ENCODE measurements at places on chromosomes 2 and 18. TPM values are rescaled to one million over a fixed set of nuclear protein-coding genes. Genes with fewer than 3 reads are reported as not detected.

SLC4A3 gene
- total RNA-seq: 11.6 TPM

NCKAP5 gene
- 0.46 TPM for total RNA-seq

CPLX4 gene
- not detected for total RNA-seq

ONECUT2 gene
- total RNA-seq: 0.05 TPM

HNMT gene
- total RNA-seq: 4.6 TPM

SH3RF3 gene
- total RNA-seq: 84.4 TPM

CCDC68 gene
- total RNA-seq: not detected

TXNDC2 gene
- total RNA-seq: 0.11 TPM

UGT1A10 gene
- total RNA-seq: not detected

GKN2 gene
- not detected for total RNA-seq

CDH7 gene
- not detected for total RNA-seq

CASP8 gene
- 11.4 TPM for total RNA-seq

NBAS gene
- 43.6 TPM for total RNA-seq

NXPH2 gene
- total RNA-seq: not detected

DNA sequence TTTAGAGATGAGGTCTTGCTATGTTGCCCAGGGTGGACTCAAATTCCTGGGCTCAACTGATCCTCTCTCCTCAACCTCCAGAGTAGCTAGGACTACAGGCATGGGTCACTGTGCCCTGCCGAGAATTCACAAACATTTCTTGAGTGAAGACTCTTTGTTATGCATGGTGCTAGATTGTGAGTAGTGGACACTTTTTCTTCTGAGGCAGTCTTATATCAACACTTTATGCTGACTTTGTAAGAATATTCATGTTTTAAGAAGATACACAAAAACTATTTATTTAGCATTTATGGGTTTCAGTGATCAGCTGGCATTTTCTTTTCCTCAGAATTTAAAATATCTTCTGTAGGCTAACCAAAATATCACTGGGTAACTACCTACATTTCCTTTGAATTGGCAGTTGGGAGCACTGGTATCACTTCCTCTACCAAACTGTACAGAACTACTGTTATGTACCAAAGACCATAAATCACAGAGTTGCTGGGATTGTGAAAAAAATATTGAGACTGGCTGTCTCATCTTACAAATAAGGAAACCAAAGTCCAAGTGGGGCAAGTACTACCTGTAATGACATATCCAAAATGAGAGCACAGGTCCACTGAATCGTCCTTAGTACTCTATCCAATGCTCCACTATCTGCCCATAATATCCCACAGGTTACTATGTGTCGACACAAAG, 34.0 kb downstream of the DOCK10 start:
- H3K4me1 ChIP-seq: peaks cover 44% of the 10 kb centered on the region
- H3K4me3 ChIP-seq: no peak overlapping the region
- DNase-seq: no peak
- H3K27ac ChIP-seq: no peak overlapping the region
- H3K36me3 ChIP-seq: no peaks in the 10 kb centered on the region

DNA sequence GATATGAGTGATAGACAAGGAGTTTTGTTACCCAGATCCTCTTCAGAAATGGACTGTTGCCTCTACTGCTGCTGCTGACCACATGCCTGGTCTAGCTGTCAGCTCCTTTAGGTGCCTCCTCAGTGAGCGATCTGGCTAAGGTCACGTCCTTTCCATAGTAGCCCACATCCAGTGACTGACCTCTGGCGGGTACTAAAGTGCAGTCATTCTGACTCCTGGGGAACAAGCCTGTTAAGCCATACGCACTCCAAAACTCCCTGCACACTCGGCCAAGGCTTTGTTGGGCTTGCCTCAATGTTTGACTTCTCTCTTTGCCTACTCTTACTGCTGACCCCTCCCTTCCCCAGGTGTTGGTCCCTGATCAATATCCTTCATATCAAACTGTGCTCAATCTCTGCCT, 685.2 kb downstream of the IRS1 start:
- no peaks in the 10 kb centered on the region for H3K36me3 ChIP-seq
- H3K27me3 ChIP-seq: no peaks in the 10 kb centered on the region
- H3K4me3 ChIP-seq: no peak overlapping the region

DNA sequence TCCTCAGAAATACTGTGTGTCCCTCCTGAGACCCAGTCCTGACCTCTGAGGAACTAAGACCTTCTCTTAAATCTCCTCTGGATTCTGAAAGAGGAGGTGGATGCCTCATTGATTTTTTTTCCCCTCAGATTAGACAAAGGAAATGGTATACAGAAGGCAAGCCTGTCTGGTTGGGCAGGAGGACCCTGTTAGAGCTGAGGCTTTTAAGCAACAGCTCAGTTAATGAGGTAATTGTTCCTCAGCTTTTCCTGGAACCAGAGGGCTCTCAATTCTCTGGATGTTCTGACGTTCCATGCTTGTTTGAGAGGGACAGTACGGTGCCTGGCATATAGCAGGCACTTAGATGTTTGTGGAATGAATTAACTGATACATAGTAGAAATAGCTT, 61.7 kb upstream of the MCFD2 start:
- no peak overlapping the region for H3K4me3 ChIP-seq
- H3K4me1 ChIP-seq: peaks cover 7% of the 10 kb centered on the region
- H3K36me3 ChIP-seq: peaks cover 24% of the 10 kb centered on the region

DNA sequence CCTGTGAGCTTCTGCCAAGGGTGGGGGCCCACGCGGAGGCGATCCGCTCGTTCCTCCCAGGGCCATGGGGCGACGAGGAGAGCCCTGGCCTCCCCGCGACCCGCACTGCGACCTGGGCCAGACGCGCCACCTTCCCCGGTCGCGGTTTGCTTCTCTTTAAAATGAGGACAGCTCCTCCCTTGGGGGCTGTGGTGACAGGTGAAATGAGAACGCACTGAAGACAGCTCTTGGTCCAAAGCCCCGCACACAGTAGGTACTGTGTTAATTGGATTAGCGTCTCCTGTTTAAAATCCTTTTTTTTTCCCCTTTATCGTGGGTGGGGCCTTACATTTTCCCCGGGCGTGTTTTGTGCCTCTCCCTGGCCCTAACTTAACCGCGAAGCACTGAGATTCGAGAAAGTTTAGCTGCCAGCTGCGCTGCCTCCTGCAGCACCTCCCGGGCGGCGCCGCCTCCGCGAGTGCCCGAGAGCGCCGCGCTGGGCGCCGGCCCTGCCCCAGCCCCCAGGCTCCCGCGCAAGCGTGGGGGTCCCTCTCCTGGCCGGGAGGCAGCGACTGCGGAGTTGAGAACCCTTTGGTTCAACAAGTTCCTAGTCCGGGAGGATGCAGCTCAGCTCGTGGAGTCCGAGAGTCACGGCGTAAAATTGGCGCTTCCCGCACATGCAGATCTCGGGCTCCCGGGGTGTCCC, 1.1 kb downstream of the HPCAL1 start:
- peak overlapping the region; percentile 93 for H3K4me3 ChIP-seq
- no peaks in the 10 kb centered on the region for H3K27me3 ChIP-seq
- H3K4me1 ChIP-seq: peaks cover 23% of the 10 kb centered on the region
- H3K27ac ChIP-seq: peak overlapping the region; percentile 38

- no peaks in the 10 kb centered on the region for H3K36me3 ChIP-seq
- H3K4me3 ChIP-seq: no peak overlapping the region
- H3K27ac ChIP-seq: peak overlapping the region; percentile 69
- H3K27me3 ChIP-seq: no peaks in the 10 kb centered on the region
Measured at GRCh38 chr2:47208852-47209606, 53.9 kb upstream of the STPG4 start.

- peak overlapping the region; percentile 88 for H3K27ac ChIP-seq
- no peaks in the 10 kb centered on the region for H3K27me3 ChIP-seq
- peaks cover 57% of the 10 kb centered on the region for H3K4me1 ChIP-seq
- no peaks in the 10 kb centered on the region for H3K36me3 ChIP-seq
- DNase-seq: no peak
Measured at GRCh38 chr18:12656605-12656937, 1.3 kb downstream of the SPIRE1 start.

- no peak overlapping the region for H3K27ac ChIP-seq
- peaks cover 17% of the 10 kb centered on the region for H3K27me3 ChIP-seq
- no peaks in the 10 kb centered on the region for H3K36me3 ChIP-seq
- H3K4me1 ChIP-seq: no peaks in the 10 kb centered on the region
Measured at GRCh38 chr2:74328573-74328972, 14.6 kb downstream of the SLC4A5 start.

GRCh38 chr18:32588191-32588590, 117.5 kb upstream of the GAREM1 start:
- H3K27me3 ChIP-seq: no peaks in the 10 kb centered on the region
- no peaks in the 10 kb centered on the region for H3K36me3 ChIP-seq
- H3K4me1 ChIP-seq: no peaks in the 10 kb centered on the region
- no peak overlapping the region for H3K27ac ChIP-seq

GRCh38 chr2:187158452-187158851, 289.6 kb downstream of the CALCRL start:
- no peak for DNase-seq
- no peaks in the 10 kb centered on the region for H3K4me1 ChIP-seq
- peaks cover 3% of the 10 kb centered on the region for H3K36me3 ChIP-seq
- H3K27ac ChIP-seq: no peak overlapping the region
- H3K27me3 ChIP-seq: peaks cover 17% of the 10 kb centered on the region

DNA sequence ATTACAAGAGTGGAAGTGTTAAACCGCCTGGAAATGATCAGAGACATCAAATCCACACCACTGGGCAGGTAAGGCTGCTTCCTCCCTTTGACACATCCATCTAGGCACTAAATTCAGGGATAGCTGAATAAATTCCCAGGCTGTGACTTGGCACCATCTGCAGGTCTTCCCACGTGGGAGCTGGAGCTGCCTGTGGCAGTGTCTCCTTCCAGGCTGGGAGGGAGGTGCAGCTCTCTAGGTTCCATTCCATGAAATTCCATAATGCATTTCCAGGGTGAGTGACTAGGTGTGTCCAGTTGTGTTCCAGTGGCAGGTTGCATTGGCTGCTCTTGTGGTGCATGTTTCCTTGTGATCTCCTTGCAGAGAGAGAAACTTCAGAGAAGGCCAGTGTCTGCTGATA, 188.9 kb upstream of the CXCR4 start:
- no peak overlapping the region for H3K27ac ChIP-seq
- no peaks in the 10 kb centered on the region for H3K36me3 ChIP-seq
- H3K4me1 ChIP-seq: no peaks in the 10 kb centered on the region
- H3K27me3 ChIP-seq: peaks cover 3% of the 10 kb centered on the region
- no peak for DNase-seq

DNA sequence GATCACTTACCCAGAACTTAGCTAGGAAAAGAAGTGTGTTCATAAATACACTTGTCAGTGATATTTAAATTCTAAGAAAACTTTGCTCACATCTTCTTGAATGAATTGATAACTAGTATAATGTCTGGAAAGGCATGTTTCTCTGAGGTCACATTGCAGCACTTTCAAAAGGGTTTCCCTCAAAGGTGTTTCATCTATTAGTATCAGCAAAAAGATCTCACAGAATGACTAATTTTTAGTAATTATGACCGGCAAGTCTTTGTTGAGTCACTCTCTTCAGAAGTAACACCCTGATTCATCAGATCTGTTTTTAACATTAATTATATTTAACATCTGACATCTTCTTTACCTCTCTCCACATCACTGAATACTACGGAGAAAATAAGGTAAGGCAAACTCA, 222.3 kb downstream of the IKZF2 start:
- H3K4me1 ChIP-seq: peaks cover 1% of the 10 kb centered on the region
- H3K4me3 ChIP-seq: no peak overlapping the region
- H3K27ac ChIP-seq: no peak overlapping the region
- no peaks in the 10 kb centered on the region for H3K27me3 ChIP-seq
- no peak for DNase-seq

GRCh38 chr2:232367591-232368233, 10.8 kb upstream of the ALPP start:
- no peak overlapping the region for H3K27ac ChIP-seq
- peaks cover 22% of the 10 kb centered on the region for H3K4me1 ChIP-seq
- H3K4me3 ChIP-seq: no peak overlapping the region
- no peaks in the 10 kb centered on the region for H3K27me3 ChIP-seq

- H3K4me3 ChIP-seq: no peak overlapping the region
- H3K27me3 ChIP-seq: no peaks in the 10 kb centered on the region
- H3K36me3 ChIP-seq: no peaks in the 10 kb centered on the region
- peaks cover 4% of the 10 kb centered on the region for H3K4me1 ChIP-seq
Measured at GRCh38 chr2:28439127-28439526, 46.5 kb downstream of the FOSL2 start.

DNA sequence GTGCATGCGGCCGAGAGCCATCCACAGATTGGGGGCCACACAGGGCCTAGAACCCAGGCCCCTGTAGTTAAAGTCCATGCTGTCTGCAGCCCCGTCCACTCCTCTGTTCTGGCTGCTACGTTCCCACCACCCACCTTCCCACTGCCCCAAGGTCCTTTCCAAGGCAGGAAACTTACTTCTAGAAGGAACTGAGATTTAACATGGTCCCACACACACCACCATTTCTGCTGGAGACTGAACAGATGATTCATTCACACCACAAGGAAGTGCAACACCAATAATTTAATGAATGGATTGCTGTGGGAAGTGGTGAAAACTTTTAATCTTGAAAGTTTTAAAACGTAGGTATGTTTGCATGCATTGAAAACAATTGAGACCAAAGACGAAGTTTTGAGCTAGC, 95.2 kb downstream of the LBH start:
- DNase-seq: no peak
- H3K36me3 ChIP-seq: no peaks in the 10 kb centered on the region
- H3K27me3 ChIP-seq: no peaks in the 10 kb centered on the region
- H3K4me1 ChIP-seq: no peaks in the 10 kb centered on the region

GRCh38 chr18:23094411-23095190, 40.7 kb upstream of the CABLES1 start:
- no peak overlapping the region for H3K4me3 ChIP-seq
- no peak for DNase-seq
- no peaks in the 10 kb centered on the region for H3K36me3 ChIP-seq
- no peak overlapping the region for H3K27ac ChIP-seq

- H3K27me3 ChIP-seq: no peaks in the 10 kb centered on the region
- H3K36me3 ChIP-seq: no peaks in the 10 kb centered on the region
- peak overlapping the region; percentile 20 for H3K27ac ChIP-seq
- DNase-seq: no peak
- H3K4me1 ChIP-seq: peaks cover 21% of the 10 kb centered on the region
Measured at GRCh38 chr2:148130581-148130980, 109.7 kb downstream of the MBD5 start.

GRCh38 chr2:234279637-234280036, 217.2 kb downstream of the ARL4C start:
- peaks cover 3% of the 10 kb centered on the region for H3K36me3 ChIP-seq
- H3K27me3 ChIP-seq: no peaks in the 10 kb centered on the region
- H3K27ac ChIP-seq: no peak overlapping the region

DNA sequence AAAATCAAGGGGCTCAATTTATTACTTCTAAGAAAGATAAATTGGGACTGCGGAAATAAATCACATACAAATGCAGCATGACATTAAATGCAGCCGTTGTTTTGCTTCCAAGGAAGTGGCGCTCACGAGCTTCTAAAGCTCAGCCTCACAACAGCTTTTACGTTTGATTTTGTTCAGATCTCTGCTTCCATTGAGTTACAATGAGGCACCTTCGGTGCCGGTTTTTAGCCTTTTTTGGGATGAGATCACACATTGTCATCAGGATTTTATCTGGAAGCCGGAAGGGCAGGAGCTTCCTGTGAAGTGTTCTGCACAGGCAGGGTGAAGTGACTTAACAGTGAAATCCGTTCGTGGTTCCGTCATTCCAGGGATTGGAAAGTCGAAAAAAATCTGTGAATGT, 209.8 kb downstream of the DCDC2C start:
- H3K27me3 ChIP-seq: no peaks in the 10 kb centered on the region
- peaks cover 3% of the 10 kb centered on the region for H3K4me1 ChIP-seq
- H3K4me3 ChIP-seq: no peak overlapping the region
- H3K36me3 ChIP-seq: no peaks in the 10 kb centered on the region
- no peak for DNase-seq
